ENCODE measurements at places on chromosomes 3 and 15. TPM values are rescaled to one million over a fixed set of nuclear protein-coding genes. Genes with fewer than 3 reads are reported as not detected.

GRCh38 chr15:56813995-56814394, 80.7 kb upstream of the ZNF280D start:
- no peaks in the 10 kb centered on the region for H3K27me3 ChIP-seq
- no peaks in the 10 kb centered on the region for H3K36me3 ChIP-seq
- no peak overlapping the region for H3K4me3 ChIP-seq
- DNase-seq, result no peak
- no peak overlapping the region for H3K27ac ChIP-seq
- peaks cover 7% of the 10 kb centered on the region for H3K4me1 ChIP-seq

GRCh38 chr3:17733215-17733614, 9.2 kb downstream of the TBC1D5 start:
- DNase-seq, result no peak
- no peak overlapping the region for H3K27ac ChIP-seq
- H3K4me3 ChIP-seq, result no peak overlapping the region
- H3K4me1 ChIP-seq, result peaks cover 16% of the 10 kb centered on the region
- peaks cover 38% of the 10 kb centered on the region for H3K36me3 ChIP-seq

- DNase-seq, result no peak
- H3K4me1 ChIP-seq, result peaks cover 31% of the 10 kb centered on the region
- H3K4me3 ChIP-seq, result no peak overlapping the region
These were observed 177.6 kb downstream of the MEGF11 start for GRCh38 chr15:66075947-66076346.

PTPRG gene
- 29.3 TPM for total RNA-seq

FBXL22 gene
- total RNA-seq, result 1.1 TPM

INTS14 gene
- 43.9 TPM for total RNA-seq

GRCh38 chr3:108100906-108101660, 10.3 kb upstream of the CD47 start:
- H3K4me1 ChIP-seq, result peaks cover 51% of the 10 kb centered on the region
- no peaks in the 10 kb centered on the region for H3K27me3 ChIP-seq
- peak overlapping the region; percentile 38 for H3K4me3 ChIP-seq
- H3K36me3 ChIP-seq, result peaks cover 3% of the 10 kb centered on the region
- H3K27ac ChIP-seq, result peak overlapping the region; percentile 65

DNA sequence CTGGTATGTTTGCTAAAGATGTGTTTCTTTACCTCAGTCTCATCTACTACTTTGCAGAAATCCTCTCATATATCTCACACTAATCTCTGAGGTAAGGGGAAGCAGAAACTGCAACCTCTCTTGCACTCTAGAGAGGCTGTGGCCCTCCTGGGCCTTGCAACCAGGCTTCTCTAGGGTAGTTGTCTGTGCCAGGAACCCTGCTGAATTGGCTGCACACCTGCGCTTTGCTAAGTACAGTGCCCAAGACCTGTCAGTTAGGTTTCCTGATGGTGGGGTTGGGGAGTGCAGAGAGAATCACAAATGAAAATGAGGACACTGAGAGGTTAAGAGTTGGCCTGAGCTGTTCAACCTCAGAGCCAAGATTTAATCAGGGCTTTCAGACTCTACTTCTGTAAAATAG, 117.2 kb upstream of the PLXNA1 start:
- no peak overlapping the region for H3K27ac ChIP-seq
- H3K27me3 ChIP-seq, result no peaks in the 10 kb centered on the region
- DNase-seq, result peak; percentile 25

SYNPR gene
- total RNA-seq, result 2.3 TPM

GRCh38 chr15:41060505-41060904, 55.6 kb downstream of the INO80 start:
- no peak overlapping the region for H3K4me3 ChIP-seq
- DNase-seq, result no peak
- H3K36me3 ChIP-seq, result peaks cover 52% of the 10 kb centered on the region

- H3K27ac ChIP-seq, result peak within 1 kb of the TSS; percentile 95
- peak; percentile 96 for DNase-seq
- no peaks in the 10 kb centered on the region for H3K27me3 ChIP-seq
- peak within 1 kb of the TSS; percentile 97 for H3K4me3 ChIP-seq
- H3K36me3 ChIP-seq, result peaks cover 4% of the 10 kb centered on the region
- peaks cover 5% of the 10 kb centered on the region for H3K4me1 ChIP-seq
These were observed at the start of gene FANCD2 for GRCh38 chr3:10026084-10026890. FANCD2 (plus strand) TSS chr3:10026437; CDS start chr3:10028658, 2,221 bp downstream.

DNA sequence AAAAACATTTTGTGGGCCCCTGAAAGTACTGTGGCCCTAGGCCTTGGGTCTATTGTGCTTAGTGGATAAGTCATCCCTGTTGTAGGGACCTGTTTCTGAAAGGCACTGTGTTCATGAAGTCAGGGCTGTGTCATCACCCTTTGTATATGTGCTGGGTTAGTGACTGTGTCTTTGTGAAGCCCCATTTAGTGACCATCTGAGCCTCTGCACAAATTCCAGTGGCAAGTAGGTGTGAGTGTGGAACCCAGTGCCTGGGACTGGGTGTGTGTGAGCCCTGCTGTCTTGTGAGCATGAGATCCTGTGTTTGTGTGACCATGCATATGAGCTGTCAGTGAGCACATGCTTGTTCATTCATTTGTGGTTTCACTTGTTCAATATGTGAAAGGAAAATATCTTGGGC, 1.2 kb upstream of the HYAL1 start:
- H3K4me3 ChIP-seq, result no peak overlapping the region
- H3K27me3 ChIP-seq, result no peaks in the 10 kb centered on the region
- H3K4me1 ChIP-seq, result peaks cover 15% of the 10 kb centered on the region

GRCh38 chr3:134430950-134431445, 54.8 kb downstream of the ANAPC13 start:
- no peak for DNase-seq
- H3K27ac ChIP-seq, result no peak overlapping the region
- peaks cover 4% of the 10 kb centered on the region for H3K4me1 ChIP-seq
- H3K4me3 ChIP-seq, result no peak overlapping the region
- no peaks in the 10 kb centered on the region for H3K36me3 ChIP-seq

- H3K4me3 ChIP-seq, result peak overlapping the region; percentile 100
- peaks cover 45% of the 10 kb centered on the region for H3K4me1 ChIP-seq
- H3K36me3 ChIP-seq, result peaks cover 3% of the 10 kb centered on the region
- H3K27me3 ChIP-seq, result no peaks in the 10 kb centered on the region
These were observed 2.7 kb downstream of the COPS2 start for GRCh38 chr15:49152552-49153312.

TMEM115 gene
- total RNA-seq, result 44.4 TPM

DNA sequence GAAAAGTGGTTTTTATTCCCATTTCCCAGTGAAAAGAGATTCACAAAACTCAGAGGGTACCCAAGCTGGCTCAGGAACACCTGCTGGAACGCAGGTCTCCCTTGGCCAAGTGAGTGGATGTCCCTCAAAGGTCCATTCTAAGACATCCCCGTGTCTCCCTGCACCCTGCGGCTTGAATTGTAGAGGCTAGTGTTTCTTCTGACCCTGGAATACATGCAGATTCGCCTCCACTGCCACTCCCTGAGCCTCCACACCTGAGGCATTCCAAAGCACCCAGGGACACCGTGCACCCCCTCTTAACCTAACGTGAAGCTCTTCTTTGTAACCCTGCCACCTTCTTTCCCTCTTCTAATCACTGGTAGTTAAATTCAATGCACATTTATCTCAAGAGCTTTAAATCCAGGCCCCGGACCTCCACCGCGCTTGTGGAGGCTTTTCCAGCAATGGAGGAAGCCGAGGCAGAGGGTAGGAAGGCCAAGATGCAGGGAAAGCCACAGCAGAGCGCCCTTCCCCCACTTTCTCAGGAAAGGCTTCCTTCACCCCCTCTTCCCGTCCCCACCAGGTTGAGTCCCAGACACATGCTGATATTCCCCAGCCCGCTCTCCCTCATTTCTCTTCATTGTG, 590 bp upstream of the ITGA11 start:
- H3K4me1 ChIP-seq, result peaks cover 9% of the 10 kb centered on the region
- H3K27me3 ChIP-seq, result peaks cover 82% of the 10 kb centered on the region
- peak overlapping the region; percentile 74 for H3K4me3 ChIP-seq
- H3K36me3 ChIP-seq, result no peaks in the 10 kb centered on the region
- H3K27ac ChIP-seq, result no peak overlapping the region
- peak; percentile 61 for DNase-seq

LMAN1L gene
- total RNA-seq, result not detected

DNA sequence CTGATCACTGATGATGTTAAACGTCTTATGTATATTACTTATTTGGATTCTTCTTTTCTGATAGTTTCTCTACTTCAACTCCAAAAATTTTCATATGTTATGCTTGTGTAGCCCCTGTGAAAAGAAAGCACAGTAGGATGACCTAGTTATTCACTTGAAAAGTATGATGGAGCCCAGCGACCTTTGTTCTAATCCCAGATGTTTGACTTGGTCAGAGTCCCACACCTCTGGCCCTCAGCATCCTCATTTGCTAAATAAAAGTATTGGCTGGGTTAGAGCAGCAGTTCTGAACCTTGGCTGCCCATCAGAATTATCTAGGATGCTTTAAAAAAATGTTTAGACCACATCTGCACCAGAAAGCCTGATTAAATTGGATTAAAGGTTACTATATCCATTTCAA, 173.7 kb downstream of the ATG7 start:
- DNase-seq, result no peak
- no peak overlapping the region for H3K27ac ChIP-seq
- H3K4me1 ChIP-seq, result peaks cover 21% of the 10 kb centered on the region
- H3K4me3 ChIP-seq, result no peak overlapping the region
- no peaks in the 10 kb centered on the region for H3K27me3 ChIP-seq
- peaks cover 18% of the 10 kb centered on the region for H3K36me3 ChIP-seq

DNA sequence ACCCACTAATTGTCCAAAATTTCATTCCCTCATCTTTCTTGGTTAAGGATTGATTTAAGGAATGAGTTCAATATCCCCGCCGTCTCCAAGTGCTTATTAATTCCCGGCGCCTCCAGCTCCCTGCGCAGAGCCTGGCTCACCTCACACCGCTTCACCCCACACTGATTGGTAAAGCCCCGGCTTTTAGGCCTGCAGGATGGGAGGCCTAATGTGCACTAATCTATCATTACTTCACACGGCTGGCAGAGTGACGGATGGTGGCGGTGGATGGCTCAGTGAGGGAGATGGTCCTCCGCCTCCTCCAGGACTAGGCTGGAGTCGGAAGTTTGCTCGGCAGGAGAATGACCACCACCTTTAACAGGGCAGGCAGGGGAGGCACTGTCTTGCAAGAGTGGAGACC, 81.7 kb downstream of the MEGF11 start:
- H3K27ac ChIP-seq, result no peak overlapping the region
- H3K4me3 ChIP-seq, result no peak overlapping the region
- no peaks in the 10 kb centered on the region for H3K36me3 ChIP-seq
- peaks cover 25% of the 10 kb centered on the region for H3K4me1 ChIP-seq
- peaks cover 59% of the 10 kb centered on the region for H3K27me3 ChIP-seq

RASL12 gene
- 0.33 TPM for total RNA-seq

- no peaks in the 10 kb centered on the region for H3K36me3 ChIP-seq
- no peaks in the 10 kb centered on the region for H3K27me3 ChIP-seq
These were observed 143.2 kb upstream of the PRICKLE2 start for GRCh38 chr3:64368257-64369020.

ECE2 gene
- total RNA-seq, result not detected

DNA sequence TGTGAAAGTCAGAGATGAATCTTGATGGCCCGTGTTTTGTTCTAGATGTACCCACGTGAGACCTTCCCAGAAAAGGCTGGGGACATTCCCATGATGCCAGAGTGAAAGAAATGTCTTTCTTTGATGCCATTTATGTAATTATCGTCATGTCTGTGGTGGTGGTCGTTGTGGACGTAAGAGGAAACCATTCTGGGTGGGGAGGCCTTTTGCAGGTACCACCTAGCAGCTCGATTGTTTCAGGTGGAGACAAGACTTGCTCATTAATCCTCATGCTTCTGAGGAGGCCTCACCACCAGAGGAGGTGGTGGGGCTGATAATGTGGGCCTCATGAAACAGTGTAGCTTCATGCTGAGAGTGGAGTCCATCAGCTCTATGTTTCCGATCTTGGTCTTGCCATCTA, 58.1 kb upstream of the USP3 start:
- DNase-seq, result no peak
- no peaks in the 10 kb centered on the region for H3K27me3 ChIP-seq
- H3K4me1 ChIP-seq, result peaks cover 15% of the 10 kb centered on the region
- H3K27ac ChIP-seq, result no peak overlapping the region
- H3K36me3 ChIP-seq, result no peaks in the 10 kb centered on the region

SLC2A2 gene
- total RNA-seq, result 1.9 TPM

DNA sequence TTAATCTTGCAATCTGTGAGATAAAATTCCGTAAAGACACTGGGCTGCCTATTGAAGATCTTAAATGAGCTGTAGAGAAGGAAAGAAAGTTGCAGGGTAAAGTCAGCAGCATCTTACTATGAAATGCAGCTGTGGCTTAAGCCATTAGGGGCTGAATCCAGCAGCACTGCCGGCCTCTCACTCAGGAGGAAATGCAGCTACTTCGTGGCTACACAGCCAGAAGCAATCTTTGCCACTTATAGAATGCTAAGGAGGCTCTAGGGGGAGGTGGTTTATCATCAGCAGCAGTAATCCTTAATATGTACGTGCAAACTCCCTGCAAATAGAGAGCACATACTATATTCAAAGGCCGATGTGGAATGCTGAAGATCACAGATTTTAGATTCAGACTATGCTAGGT, 19.1 kb upstream of the MCTP2 start:
- H3K4me1 ChIP-seq, result no peaks in the 10 kb centered on the region
- peaks cover 11% of the 10 kb centered on the region for H3K27me3 ChIP-seq
- no peak overlapping the region for H3K27ac ChIP-seq
- H3K4me3 ChIP-seq, result no peak overlapping the region
- H3K36me3 ChIP-seq, result no peaks in the 10 kb centered on the region
- no peak for DNase-seq

GRCh38 chr3:23252122-23252521, 49.0 kb downstream of the UBE2E2 start:
- H3K4me1 ChIP-seq, result peaks cover 13% of the 10 kb centered on the region
- H3K27me3 ChIP-seq, result no peaks in the 10 kb centered on the region
- H3K4me3 ChIP-seq, result no peak overlapping the region

DNA sequence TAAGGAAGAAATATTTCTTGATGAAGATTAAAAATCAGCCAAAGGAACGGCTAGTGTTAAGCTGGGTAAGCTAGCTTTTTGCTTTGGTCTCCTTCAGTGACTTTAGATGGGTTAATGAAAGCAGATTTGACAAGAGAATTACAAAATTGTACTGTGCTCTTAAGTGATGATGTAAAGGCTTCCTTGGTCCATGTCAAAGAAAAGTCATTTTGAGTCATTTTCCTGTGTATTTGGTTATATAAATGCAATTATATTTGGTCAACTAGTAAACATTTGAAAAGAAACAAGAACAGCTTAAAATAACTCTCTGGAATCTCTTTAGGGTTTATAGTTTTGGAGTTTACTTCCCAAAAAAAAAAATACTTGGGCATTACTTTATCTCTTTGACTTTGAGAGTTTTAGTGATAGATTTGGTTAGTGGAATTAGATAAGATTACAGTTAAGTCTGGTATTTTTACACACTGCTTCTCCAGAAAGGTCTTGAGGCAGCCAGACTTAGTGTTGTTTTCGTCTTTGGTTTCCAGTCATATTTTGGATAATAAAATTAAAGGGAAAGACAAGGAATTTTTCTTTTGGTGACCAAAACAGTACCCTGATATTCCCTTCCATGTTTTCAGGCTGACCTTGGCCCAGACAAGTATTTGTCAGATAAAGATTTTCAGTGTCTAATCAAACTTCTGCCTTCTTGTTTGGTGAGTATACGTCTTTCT, 42.3 kb downstream of the PDHB start:
- H3K27ac ChIP-seq, result no peak overlapping the region
- H3K27me3 ChIP-seq, result no peaks in the 10 kb centered on the region
- no peak overlapping the region for H3K4me3 ChIP-seq
- DNase-seq, result no peak
- H3K36me3 ChIP-seq, result no peaks in the 10 kb centered on the region

Measured in type B pancreatic cell (in vitro differentiated cells).